ENCODE measurements at places on chromosomes 6 and 20.

DNA sequence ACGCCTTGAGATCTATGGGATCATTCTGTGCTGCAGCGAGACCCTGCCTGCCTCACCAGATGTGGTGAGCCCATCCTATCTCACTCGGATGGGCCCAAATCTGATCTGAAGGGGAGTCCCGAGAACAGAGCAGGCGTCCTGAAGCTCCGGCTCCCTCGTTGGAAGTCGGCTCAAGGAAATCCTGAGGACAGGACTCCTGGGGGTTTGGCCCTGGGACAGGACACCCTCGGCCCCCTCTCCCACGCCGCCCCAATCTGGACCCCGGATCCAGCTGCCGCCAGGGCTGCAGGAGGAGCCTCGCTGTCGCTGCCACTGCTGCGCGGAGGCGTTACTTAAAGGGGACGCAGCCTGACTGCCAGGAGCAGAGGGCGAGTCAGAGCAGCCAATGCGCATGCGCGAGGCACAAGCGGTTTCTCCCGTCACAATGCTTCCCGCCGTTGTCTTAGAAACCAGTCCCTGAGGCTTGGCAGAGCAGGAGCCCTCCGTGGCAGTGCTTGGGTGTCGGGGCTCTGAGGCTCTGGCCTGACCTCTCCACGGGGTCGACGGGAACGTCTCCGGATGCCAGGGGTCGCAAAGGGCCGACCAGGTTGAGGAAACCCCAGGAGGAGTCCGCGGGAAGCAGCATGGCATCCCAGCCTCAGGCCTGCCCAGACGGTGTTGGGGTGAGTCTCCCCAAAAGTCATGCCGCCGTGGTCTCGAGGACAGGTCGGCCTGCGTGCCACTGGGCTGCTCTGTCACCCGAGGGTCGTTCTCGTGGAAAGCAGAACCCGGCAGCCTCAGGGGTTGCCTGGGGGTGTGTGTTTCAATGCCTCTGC, 1567.8 kb upstream of the DEFB115 start:
- DNase-seq = no peak

- no peak for DNase-seq
These were observed 13.1 kb downstream of the UQCC1 start for GRCh38 chr20:35398660-35399144.

DNA sequence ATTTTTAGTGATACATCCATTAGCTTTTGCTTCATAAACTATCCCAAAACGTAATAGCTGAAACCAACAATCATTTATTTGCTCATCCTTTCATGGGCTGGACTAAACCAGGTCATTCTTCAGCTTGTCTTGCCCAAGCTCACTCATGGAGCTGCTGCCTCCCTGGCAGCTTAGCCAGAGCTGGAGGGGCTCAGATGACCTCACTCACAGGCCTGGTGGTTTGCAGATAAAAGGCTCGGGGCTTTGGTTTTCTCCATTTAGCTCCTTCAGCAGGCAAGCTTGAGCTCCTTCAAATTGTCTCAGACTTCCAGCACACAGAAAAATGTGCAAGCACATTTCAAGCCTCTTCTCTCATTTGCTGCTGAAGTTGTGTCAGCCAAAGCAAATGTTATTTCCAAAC, 139.1 kb downstream of the BTBD3 start:
- no peak for DNase-seq

GRCh38 chr6:6058054-6058444, 51.3 kb upstream of the NRN1 start:
- no peak for DNase-seq

DNA sequence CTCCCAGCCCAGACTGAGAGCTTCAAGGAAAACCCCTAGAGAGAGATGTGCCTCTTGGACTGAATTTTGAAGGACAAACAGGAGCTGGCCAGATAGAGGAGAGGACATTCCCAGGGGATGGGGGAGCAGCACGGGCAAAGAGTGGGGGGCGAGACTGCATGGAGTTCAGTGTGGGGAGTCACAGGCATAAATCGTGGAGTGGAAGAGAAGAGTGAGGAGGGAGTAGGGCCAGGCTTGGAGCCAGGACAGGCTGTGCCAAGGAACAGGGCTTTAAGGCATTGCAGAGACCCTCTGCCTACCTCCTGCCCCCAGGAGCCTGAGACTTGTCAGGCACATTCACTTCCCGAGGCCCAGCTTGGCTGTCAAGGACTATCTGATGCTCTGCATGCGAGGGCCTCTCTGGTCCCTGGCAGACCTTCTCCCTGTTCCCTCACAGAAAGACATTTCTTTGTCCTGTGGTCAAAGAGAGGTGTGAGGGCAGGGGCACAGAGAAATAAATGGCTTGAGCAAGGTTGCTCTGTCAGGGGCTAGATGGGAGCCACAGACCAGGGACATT, 5.2 kb upstream of the SLC22A7 start:
- DNase-seq = no peak

DNA sequence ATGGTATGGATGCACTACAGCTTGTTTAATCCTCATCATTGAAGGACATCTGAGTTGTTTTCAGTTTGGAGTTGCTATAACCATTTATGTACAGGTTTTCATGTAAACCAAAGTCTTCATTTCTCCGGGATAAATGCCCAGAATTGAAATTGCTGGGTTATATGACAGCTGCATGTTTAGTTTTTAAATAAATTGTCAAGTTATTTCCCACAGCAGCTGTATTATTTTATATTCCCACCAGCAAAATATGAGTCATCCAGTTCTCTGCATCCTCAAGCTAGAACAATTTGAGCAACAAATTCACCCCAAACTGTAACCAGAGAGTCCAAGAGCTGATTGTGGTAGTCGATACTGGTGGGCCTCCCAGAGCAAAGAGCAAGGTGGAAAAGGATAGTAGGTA, 161.0 kb upstream of the PRND start:
- DNase-seq = no peak

DNA sequence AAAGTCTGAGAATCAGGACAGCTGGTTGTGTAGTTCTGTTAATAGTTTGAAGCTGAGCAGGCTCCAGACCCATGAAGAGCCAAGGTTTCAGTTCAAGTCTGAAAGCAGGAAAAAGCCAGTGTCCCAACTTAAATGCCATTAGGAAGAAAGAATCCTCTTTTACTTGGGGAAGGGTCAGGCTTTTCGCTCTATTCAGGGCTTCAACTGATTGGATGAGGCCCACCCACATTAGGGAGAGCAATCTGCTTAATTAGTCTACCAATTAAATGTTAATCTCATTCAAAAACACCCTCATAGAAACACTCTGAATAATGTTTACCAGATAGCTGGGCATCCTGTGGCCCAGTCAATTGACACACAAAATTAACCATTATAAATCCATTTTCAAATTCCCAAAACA, 462.2 kb downstream of the EPM2A start:
- DNase-seq = no peak

DNA sequence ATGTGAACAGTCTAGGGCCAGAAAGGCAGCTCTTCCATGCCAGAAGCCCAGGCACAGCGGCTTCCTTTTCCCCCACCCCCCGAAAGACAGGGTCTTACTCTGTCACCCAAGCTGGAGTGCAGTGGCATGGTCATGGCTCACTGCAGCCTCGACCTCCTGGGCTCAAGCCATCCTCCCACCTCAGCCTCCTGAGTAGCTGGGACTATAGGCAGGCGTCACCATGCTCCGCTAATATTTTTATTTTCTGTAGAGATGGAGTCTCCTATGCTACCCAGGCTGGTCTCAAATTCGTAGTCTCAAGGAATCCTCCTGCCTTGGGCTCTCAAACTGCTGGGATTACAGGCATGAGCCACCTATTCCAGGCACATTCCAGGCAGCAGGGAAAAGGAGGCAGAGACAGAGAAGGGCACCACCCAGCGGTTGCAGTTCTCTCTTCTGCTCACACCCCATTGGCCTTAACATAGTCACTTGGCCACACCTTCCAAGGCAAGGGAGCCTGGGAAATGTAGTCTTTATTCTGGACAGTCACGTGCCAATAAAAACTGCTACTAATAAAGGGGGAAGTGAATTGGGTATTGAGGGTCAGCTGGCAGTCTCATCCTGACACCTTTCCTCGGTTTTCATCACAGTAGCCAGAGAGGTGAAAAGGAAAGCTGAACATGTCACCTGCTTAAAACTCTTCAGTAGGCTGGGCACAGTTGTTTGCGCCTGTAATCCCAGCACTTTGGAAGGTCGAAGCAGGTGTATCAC, 205.9 kb downstream of the ZMYND8 start:
- DNase-seq = peak; percentile 60

DNA sequence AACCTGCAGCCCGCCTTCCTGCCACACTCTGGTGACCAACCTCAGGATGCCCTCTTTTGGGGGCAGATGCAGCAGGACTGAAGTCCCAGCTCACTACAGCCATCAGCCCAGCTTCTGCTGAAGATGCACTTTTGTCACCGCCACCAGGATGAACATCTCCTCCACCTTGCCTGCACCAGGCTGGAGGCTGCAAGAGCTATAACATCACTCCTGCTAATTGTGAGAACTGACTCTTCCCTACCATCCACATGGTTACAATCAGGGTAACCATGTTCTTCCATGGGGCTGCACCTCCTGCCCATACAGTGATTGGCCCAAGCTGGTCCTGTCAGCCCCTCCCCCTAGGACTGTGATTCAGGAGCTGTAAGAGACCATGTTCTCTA, 2.0 kb upstream of the ACTL10 start:
- no peak for DNase-seq

- DNase-seq = no peak
These were observed 292.6 kb downstream of the GMDS start for GRCh38 chr6:1952740-1953360.

DNA sequence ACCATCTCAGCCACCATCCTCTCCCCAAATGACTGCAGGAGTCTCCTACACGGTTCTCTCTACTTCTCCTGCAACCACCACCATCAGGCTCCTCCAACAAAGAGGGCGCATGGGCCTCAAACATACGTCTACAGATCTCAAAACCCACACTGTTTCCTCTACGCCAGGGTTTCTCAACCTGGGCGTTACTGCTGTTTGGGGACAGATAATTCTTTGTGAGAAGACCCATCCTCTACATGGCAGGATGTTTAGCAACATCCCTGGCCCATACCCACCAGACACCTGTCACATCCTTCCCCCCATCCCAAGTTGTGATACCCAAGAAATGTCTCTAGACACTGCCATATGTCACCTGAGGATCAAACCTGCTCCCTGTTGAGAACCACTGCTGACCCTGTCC, 45.0 kb downstream of the ELMO2 start:
- peak; percentile 11 for DNase-seq

DNA sequence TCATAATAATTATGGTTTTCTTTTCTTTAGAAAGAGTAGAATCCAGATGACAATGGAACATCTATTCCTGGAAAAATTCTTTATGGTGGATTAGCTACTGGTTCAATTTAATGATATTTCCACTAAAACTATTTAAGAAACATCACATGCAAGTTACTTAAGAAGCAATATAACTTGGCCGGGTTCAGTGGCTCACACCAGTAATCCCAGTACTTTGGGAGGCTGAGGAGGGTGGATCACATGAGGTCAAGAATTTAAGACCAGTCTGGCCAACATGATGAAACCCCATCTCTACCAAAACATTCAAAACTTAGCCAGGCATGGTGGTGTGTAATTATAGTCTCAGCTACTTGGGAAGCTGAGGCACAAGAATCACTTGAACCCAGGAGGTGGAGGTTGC, 65.9 kb upstream of the SMLR1 start:
- DNase-seq = no peak

- no peak for DNase-seq
These were observed 282.8 kb downstream of the ALDH8A1 start for GRCh38 chr6:134667111-134667510.

DNA sequence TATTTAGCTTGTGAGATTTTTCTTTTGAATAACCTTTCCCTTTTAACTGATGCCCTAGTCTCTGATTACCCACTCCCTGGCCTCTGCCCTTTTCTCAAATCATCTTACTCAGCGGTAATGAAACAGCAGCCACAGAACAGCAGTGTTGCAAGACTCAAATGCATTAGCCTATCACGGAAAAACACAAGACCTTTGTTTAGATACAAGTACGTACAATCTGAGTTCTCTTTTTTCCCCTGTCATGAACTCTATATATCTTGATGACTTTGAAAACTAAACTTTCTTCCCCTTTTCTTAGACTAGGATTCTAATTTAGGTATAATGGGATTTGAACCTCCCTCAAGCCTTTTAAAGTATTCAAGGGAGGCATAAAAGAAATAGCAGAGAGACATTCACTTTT, 1034.9 kb downstream of the EYS start:
- DNase-seq = peak; percentile 30

GRCh38 chr6:41353333-41353732, 17.9 kb downstream of the NCR2 start:
- DNase-seq = no peak

- no peak for DNase-seq
These were observed 184.1 kb downstream of the MBOAT1 start for GRCh38 chr6:20028143-20028542.

DNA sequence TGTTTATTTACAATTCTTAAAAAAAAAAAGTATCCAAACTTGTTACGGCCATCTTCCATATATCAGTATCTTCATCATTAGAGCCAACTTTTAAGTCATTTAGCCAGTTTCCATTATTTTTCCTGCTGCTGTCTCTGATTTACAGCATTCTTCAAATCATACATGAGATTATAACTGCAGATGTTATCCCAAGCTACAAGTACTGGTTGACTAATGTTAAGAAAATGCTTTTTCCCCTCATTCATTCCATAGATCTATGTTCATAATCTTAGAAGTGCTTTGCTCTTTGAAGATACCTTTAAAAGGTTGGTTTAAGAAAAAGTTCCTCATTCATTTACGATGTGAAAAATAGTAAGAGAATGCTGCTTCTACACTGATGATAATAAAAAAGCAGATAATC, 158.7 kb downstream of the RNGTT start:
- DNase-seq = no peak

- no peak for DNase-seq
These were observed 8.5 kb downstream of the TRMT11 start for GRCh38 chr6:125994670-125995488.

DNA sequence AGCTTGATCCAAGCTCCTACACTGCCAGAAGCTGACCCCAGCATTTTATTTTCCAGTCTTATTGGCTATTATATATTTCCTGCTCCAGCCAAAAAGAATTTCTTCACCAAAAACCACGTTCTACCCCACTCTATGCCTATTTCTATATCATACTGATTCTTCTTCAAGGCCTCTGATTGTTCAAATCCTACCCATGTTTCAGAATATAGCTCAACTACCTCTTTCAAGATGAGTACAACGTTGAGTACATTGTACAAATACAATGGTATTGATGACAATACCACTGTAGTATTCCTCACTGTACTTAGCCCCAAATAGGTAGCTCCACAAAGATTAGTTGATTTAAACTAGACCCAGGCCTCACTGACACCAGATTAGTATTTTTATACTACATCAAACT, 31.0 kb downstream of the ASCC3 start:
- no peak for DNase-seq
